ENCODE measurements at places on chromosomes 12 and 14.

DNA sequence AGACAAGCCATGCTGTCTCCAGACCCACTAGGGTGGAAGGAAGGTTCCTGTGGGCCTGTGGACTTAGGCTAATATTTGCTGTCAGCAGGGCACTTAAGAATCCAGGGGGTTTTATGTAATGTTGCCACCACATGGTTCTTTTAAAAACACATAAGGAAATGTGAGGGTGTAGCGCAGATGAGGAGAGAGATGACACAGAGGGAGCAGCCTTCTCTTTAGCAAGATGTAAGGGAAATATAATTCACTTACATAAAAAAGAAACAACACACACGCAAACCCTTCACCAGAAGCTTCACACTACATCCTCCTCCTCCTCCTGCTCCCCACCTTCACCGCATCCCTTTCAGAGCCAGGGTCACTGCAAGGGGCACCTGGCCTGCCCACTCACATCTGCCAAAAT is 4.9 kb upstream of the PIP4K2C start:
- DNase-seq: no peak

- DNase-seq: no peak
Measured at GRCh38 chr14:80522936-80523335, 311.6 kb upstream of the DIO2 start.

DNA sequence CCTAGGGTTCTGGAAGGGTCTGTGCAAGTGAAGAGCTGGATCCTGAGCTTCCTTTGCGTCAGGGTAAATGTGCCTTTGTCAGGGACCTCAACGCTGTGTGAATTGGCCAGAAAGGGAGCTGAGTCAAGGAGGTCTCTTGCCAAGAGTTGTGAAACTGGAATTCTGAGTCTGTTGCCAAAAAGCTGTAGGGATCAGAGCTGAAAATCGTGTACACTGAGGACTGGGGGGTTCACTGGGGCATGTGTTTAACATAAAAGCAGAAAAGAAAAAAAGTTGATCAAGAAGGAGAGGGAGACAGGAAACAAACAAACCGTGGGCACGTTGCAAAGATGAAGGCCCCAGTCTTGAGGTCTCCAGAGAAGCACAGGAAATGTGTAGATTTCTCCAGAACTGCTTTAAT is 1081.5 kb downstream of the VRK1 start:
- DNase-seq: no peak

GRCh38 chr12:118513611-118514010 is 137.3 kb downstream of the SUDS3 start:
- no peak for DNase-seq
